ENCODE measurements at places on chromosomes 16 and 17. TPM values are rescaled to one million over a fixed set of nuclear protein-coding genes. Genes with fewer than 3 reads are reported as not detected.
A peak's percentile ranks its signal among the peaks of the same experiment; 100 is the strongest.

DNA sequence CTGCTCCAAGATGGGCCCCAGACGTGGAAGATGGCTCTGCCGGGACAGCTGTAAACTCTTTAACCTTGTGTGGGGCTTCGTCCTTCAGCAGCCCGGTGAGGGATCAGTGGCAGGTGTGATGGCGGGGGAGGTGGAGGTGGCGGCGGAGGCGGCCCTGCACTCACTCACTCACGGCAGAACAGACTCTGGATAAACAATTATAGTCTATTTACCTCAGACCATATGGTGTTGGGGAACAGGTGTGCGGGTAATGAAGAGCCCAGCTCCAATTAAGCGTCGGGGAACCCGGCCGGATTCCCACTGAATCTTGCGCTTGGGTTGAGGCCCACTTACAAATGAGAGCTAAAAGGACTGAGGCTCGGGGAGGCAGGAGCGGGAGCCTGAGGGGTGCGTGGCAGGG, 104.3 kb upstream of the SDK2 start:
- no peak for DNase-seq

- peak; percentile 54 for DNase-seq
These were observed 98.6 kb downstream of the CDH8 start for GRCh38 chr16:61937646-61938045.

- DNase-seq, result no peak
These were observed 14.7 kb upstream of the ODF4 start for GRCh38 chr17:8324923-8325322.

- DNase-seq, result peak; percentile 51
These were observed 355.1 kb downstream of the CDH8 start for GRCh38 chr16:61681124-61681523.

DNA sequence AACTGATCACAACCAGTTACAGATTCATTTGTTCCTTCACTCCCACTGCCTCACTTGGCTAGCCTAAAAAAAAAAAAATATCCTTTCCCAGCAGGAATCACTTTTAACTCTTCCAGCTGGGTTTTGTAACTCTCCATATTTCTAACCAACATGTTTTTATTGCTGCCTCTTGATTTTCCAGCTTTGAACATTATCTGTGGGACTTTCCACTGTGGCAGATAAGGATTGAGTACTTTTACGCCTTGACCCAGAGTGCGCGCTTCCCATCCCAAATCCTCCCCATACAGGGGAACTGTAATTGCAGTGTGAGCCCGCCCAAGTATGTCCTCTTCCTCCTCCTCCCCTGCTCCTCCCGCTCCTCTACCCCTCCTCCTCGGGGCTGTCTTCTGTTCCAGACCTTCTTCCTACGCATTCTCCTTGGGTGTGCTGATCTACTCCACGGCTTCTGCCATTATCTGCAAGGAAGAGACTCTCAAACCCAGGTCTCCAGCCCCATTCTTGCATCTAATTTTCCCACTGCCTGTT, 43.4 kb downstream of the CYB5D2 start:
- no peak for DNase-seq

DNA sequence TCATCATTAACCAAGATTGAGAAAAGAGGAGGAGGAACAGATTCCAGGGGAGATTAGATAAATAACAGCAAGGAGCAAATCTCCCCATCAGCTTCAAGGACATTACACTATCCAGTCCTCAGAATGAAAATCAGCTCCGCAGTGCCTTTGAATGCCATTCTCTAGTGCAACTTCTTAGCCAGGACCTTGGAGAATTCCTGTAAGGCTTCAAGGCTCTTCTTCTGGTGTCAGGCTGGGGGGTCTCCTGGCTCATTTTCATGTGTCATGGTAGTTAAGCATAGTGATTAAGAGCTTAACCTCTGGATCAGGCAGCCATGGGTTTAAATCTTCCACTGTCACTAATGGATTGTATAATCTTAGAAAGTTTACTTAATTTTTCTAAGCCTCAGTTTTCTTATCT, 137.3 kb upstream of the CCL2 start:
- DNase-seq, result no peak

DNA sequence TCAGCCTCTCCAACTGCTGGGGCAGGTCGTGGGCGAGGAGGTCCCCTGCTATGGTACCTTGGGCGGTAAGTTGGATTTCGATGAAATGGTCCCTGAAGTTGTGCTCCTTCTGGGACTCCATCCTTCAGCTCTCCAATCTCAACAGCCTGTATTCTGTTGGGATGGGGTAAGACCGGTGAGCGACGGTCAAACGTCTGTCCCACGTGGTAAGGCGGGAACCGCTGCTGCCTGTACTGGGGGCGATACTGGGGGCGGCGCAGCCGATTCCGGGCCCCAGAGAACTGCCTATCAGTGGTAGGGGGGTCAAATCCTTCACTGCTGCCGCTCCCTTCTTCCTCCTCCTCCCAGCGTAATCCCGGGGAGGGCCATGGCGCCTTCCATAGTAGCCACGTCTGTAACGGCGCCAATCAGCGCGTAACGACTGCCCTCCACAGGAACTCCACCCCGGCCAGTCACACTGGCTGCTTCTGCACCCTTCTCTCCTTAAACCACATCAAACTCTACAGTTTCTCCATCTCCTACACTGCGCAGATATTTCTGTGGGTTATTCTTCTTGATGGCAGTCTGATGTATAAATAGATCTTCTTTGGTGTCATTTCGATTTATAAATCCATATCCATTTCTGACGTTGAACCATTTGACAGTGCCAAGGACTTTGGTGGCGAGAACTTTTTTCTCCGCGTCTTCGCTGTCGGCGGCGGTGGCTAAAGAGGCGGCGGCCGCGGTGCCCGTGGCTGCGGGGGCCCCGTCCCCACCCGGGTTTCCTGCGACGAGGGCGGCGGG, 41.1 kb downstream of the AHSP start:
- DNase-seq, result no peak

DNA sequence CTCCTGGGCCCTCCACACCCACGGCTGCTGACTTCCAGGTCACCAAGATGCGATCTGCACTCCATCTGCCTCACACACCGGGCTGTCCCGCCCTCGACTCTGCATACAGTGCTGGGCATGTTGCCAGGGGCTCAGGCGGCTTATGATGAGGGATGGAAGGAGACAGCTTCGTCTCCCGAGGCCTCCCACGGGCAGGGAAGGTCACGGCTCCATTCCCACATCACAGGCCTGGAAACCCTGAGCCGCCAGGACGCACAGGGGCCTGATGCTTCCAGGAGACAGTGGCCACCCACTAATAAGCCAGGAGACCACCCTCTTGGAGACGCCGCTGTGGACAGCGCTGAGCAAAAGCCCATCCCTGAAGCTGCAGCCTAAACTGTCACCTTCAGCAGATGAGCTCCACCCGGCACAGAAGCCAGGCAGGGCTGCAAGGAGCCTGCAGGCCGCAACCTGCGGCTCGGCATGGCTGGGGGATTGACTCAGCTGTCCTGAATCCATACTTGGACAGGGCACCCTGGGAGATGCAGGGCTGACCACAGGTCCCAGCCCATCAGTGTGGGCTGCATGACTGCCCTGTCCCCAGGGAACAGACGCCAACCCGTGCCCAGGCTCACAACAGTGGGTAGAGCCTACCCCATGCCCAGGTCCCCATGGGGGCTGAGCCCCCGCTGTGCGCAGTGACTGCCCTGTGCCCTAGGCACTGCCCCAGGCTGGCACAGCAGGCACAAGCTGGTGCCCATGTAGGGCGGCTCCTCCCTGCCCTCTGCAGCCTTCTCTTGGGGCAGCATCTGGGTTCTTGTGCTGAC, 34.4 kb downstream of the SLC7A5 start:
- peak; percentile 25 for DNase-seq

DNA sequence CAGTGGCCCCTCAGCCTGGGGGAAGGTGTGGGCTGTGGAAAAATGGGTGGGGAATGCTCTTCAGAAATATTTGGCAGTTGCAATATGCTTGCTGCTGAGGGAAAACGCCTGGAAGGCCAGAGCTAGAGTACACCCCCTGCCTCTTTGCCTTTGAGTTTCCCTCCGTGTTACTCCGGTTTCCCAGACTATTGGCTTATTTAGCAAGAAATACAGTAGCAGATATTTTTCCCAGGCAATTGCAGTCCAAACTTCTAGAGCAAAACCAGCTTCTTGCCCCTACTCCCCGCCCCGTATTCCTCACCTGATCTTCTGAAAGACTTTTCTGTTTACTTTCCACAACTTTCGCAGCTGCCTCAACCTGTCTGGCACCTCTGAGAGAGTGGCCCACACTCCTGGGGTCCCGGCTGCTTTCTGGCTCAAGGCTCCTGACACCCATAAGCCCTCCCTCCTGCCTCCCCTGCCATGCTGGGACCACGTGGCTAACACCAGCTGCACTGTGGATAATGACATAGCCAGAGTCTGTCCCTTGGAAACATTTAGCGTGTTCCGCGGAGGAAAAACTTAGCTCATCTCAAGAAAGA, 45.8 kb upstream of the HELZ start:
- DNase-seq, result no peak

DNA sequence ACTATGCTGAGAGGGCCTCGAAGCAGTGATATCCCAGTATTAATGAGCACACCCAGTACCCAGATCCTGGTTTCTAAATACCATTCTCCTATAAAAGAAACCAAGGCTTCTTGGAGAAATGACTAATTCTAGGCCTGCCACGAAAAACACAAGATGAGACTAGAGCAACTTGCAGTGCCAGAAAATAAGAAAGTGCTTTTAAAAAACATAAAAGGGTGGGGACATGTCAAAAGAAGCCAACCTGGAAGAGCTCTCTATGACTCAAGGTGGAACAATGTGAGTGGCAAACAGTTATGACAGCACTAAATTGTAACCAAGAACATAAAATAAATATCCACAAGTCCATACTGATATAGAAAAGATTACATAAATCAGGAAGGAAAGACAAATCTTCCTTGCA, 153.2 kb upstream of the KCNJ18 start:
- DNase-seq, result peak; percentile 17

DNA sequence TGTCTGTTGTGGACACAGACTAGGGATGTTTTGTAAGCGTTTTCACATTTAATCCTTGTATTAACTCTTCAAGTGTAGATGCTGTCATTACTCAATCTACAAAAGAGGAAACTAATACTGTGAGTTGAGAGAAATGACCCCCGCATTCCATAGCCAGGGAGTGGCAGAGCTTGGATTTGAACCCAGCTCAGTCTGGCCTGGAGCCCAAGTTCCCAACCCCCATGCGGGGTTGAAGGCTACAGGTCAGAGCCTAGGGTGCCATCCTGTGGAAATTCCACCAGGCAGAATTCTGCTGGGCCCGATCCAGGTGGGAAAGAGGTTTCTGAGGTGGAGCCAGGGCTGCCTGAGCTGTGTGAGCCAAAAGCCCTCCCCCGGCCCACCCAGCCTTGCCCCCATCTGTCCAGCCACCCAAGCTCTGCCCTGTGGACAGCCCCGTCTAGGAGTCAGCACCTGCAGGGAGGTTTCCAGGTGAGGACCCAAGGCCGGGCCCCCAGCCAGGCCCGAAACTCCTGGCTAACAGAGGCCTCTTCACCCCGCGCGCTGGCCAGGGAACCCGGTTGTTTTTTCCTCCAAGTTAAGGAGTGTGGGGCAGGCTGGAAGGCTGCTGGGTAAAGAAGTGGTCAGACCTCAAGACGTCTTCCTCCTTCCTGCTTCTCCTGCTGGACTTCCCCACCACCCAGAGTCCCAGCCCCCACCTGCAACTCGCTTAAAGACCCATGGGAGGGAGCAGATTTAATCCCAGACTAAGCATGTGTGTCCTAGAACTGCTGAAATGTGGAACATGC, 5.7 kb downstream of the MMP15 start:
- no peak for DNase-seq

- DNase-seq, result no peak
These were observed 20.0 kb upstream of the NXPH3 start for GRCh38 chr17:49555495-49556222.

DNA sequence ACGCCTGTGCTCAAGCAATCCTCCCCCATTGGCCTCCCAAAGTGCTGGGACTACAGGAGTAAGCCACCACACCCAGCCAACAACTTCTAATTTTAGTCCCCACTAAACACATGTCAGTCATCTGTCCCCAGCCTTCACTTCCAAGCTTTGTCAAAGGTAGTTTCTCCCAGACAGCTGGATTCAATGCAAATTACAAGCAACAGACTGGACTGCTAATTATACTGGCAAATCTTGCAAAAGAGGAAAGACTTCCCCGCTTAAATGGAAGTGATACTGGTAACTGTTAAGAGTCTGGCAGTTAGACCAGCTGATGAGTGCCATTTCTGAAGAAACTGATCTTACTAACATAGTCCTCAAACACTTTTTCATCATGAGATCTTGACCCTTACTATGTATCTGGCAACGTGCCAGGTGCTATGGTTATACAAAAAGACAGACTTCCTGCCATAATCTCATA, 8.2 kb upstream of the GGA2 start:
- no peak for DNase-seq

GRCh38 chr17:43135454-43135819, 10.3 kb upstream of the BRCA1 start:
- DNase-seq, result no peak

- DNase-seq, result no peak
These were observed 5.3 kb downstream of the MNT start for GRCh38 chr17:2395258-2396181.

DNA sequence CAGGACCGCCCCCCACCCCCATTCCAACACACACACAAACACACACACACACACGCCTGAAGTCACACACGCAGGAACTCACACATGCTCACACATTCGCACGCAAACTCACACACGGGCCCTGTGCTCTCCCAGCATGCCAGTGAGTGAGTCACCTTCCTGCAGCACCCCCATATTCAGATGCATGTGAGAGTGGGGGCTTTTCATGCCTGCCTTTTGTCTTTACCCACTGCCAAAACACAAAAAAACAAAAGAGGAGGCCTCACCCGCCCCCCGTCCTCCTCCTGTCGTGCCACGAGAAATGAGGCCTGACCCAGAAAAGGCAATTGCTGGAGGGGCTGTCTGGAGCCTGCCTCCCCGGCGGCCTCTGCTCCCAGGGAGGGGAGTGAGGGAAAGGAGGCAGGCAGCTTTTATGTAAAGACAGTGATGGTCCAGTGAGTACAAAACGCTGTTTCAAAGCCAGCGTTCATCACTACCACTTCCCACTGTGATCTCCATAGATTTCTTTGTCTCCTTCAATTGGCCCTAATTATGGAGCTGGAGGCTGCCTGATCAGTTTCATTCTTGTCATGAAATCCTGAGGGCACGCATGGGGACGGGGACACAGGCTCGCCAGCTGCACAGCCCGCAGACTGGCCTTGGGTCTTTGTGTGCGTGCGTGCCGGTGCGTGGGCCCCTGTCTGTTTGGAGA, 29.5 kb upstream of the GSE1 start:
- no peak for DNase-seq

GRCh38 chr16:22027633-22028032, 19.7 kb downstream of the MOSMO start:
- DNase-seq, result peak; percentile 64

DNA sequence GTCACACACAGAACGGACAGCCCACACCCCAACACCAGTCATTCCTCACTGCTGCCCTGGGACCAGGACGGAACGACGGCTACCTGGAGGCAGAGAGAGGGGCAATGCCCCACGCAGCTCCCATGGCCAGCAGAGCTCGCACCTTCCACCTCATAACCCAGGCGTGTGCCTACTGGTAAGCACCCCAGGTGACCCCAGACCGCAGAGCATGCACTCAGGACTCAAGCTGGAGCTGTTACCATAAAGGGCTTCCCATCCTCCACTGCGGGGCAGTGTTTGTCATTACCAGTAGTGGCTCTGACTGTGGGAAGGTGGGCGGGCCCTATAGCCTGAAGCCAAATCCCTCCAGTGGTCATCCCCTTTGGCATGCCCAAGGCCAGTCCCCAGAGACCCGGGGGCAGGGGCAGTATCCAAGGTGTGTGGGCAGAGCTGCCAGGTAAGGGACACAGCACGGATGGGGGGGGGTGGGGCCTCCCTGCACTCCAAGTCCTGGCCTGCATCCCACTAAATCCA, 4.7 kb upstream of the BCAR1 start:
- DNase-seq, result no peak

Gene TGFB1I1
- total RNA-seq, result 55.6 TPM

Gene FBXO39
- total RNA-seq, result not detected

Gene CNTD1
- total RNA-seq, result 0.13 TPM

Gene IFI35
- 26.3 TPM for total RNA-seq

Gene KRT9
- not detected for total RNA-seq

Gene KRTAP9-4
- total RNA-seq, result not detected

Gene YPEL3
- total RNA-seq, result 6.8 TPM
